Placental epithelial cell (primary cell): ENCODE measurements at places on chromosomes 13 and 19. TPM values are rescaled to one million over a fixed set of nuclear protein-coding genes. Genes with fewer than 3 reads are reported as not detected.

The DAZAP1 gene
- 27.1 and 58.3 TPM in 2 replicates for total RNA-seq

The IRGQ gene
- total RNA-seq = 16.9 and 18.5 TPM in 2 replicates

The UHRF1 gene
- 25.9 and 26.8 TPM in 2 replicates for total RNA-seq

The PDE4C gene
- under 0.01 and 0.22 TPM in 2 replicates for total RNA-seq

The ERVV-1 gene
- total RNA-seq = 0.39 and 1.5 TPM in 2 replicates

The TGFBR3L gene
- total RNA-seq = 0.98 and 1.2 TPM in 2 replicates

The RINL gene
- 3.6 and 19.2 TPM in 2 replicates for total RNA-seq

The PSG3 gene
- 0.11 TPM in 1 of 2 replicates, not detected in the other for total RNA-seq

The F10 gene
- 0.22 and 1.6 TPM in 2 replicates for total RNA-seq

The CDX2 gene
- total RNA-seq = not detected in 2 replicates

The HSH2D gene
- not detected in 2 replicates for total RNA-seq

The ZNF418 gene
- 5.5 and 11.4 TPM in 2 replicates for total RNA-seq

The CEACAM3 gene
- not detected in 2 replicates for total RNA-seq

The ERICH6B gene
- not detected in 2 replicates for total RNA-seq

The TMEM91 gene
- total RNA-seq = 3.4 and 12.2 TPM in 2 replicates

The ZNF324 gene
- 25.1 and 41.3 TPM in 2 replicates for total RNA-seq

The MYDGF gene
- total RNA-seq = 82.8 and 131 TPM in 2 replicates

The TRPC4 gene
- under 0.01 TPM in 1 of 2 replicates, not detected in the other for total RNA-seq

The ZNF229 gene
- total RNA-seq = 14.7 and 18.8 TPM in 2 replicates

The UCHL3 gene
- 27.9 and 80.1 TPM in 2 replicates for total RNA-seq

The SYNE4 gene
- 8.5 and 10.2 TPM in 2 replicates for total RNA-seq

The AP2S1 gene
- total RNA-seq = 311 and 326 TPM in 2 replicates

The ERCC2 gene
- 14.5 and 17.9 TPM in 2 replicates for total RNA-seq

The PPM1N gene
- 1.1 and 2.0 TPM in 2 replicates for total RNA-seq

The KCNN4 gene
- 85.2 and 95.4 TPM in 2 replicates for total RNA-seq

The CRTC1 gene
- total RNA-seq = 1.5 and 2.7 TPM in 2 replicates

The ZNF43 gene
- 10.0 and 11.4 TPM in 2 replicates for total RNA-seq

The EEF2 gene
- total RNA-seq = 2,634 and 3,144 TPM in 2 replicates

The CGB3 gene
- not detected in 2 replicates for total RNA-seq

The ATP4A gene
- not detected in 2 replicates for total RNA-seq

The CCDC70 gene
- not detected in 2 replicates for total RNA-seq

The SF3A2 gene
- 23.6 and 52.6 TPM in 2 replicates for total RNA-seq

The PSG2 gene
- total RNA-seq = not detected in 2 replicates

The PNMA8C gene
- total RNA-seq = not detected in 2 replicates

The FFAR1 gene
- not detected in 2 replicates for total RNA-seq

The CD177 gene
- total RNA-seq = 0.33 and 0.39 TPM in 2 replicates

The CCNA1 gene
- not detected in 2 replicates for total RNA-seq

The CPB2 gene
- total RNA-seq = 1.6 TPM in 1 of 2 replicates, not detected in the other

The SPACA4 gene
- total RNA-seq = not detected in 2 replicates

The SOX1 gene
- not detected in 2 replicates for total RNA-seq
